T-helper 1 cell (primary cell): ENCODE measurements at places on chromosomes 1 and 21.

- no peak for DNase-seq
Measured at GRCh38 chr1:95017775-95018174, 55.0 kb downstream of the ALG14 start.

- DNase-seq: no peak
Measured at GRCh38 chr21:28828981-28829380, 163.7 kb downstream of the LTN1 start.

- no peak for DNase-seq
Measured at GRCh38 chr1:25173809-25174340, 58.4 kb downstream of the SYF2 start.

DNA sequence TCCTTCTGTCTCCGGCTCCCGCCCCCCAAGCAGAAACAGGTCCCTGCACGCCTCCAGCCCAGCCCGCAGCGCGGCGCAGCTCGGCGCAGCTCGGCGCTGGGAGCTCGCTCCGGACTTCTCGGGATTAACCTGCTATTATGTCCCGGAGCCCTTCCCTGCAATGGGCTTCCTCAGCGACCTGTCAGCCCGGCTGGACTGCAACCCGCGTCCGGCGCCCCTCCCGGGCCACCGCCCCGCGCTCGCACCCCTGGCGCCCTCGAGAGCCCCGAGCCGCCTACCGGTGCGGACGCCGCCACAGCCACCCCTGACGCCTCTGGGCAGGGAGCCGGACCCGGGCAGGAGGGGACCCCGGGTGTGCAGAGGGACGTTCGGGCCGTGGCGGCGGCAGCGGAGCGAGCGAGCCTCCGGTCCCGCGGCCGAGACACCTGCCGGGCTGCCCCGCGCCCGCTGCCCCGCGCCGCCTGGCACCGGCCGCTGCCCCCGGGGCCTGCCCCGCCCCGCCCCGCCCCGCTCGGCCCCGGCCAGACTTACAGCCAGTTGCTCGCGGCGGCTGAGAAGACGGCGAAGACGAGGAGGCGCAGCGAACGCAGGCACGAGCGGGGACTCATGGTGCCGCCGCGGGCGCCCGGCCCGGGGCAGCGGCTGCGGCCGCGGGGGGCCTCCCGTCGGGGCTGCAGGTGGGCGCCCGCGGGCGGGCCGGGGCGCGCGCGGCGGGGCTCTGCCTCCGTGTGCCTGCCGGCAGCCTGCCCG is 407 bp downstream of the WNT4 start:
- no peak for DNase-seq

- no peak for DNase-seq
Measured at GRCh38 chr1:202572867-202573266, 137.4 kb downstream of the SYT2 start.
